Stimulated activated CD4-positive, alpha-beta T cell treated with anti-CD3 and anti-CD28 coated beads, Interleukin-4, amount 100 ng/mL, for 4 hours (primary cell): ENCODE measurements at places on chromosomes 2 and 18.

DNA sequence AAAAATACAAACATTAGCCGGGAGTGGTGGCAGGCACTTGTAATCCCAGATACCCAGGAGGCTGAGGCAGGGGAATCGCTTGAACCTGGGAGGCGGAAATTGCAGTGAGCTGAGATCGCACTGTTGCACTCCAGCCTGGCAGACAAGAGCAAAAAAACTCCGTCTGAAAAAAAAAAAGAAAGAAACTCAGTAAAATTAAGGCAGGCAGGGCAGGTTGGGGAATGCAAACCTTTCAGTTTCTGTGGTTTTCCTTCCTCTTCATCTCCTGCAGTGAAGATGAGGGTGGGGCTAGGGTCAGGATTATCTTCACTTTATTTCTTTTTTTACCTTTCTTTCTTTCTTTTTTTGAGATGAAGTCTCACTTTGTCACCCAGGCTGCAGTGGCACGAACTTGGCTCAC is 43.2 kb upstream of the PSME4 start:
- no peak for DNase-seq

DNA sequence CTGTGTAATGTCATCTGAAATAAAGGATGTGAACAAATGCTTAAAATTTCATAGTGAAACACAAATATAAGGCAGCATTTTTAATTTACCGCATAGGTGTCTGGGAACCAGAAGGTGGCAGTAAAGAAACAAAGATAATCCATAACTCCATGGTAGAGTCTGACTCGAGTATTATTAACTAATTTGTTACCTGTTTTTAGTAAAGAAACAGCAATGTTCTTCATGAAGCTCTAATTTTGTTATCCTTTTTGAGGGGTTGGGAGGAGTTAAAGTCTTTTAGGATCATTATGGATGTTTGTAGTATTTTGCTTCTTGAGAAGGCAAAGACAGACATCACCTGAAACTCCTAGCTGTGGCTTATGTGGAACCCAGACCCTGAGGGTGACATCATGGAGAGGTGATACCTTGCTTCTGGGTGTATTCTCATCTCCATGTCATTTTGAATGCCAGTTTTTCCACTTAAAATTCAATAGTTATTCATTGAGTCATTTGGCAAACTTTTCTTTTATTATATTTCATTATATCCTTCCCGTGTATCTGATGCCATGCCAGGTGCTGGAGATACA is 286.2 kb upstream of the EPAS1 start:
- DNase-seq: no peak

GRCh38 chr2:220915092-220915623 is 656.9 kb downstream of the EPHA4 start:
- no peak for DNase-seq

DNA sequence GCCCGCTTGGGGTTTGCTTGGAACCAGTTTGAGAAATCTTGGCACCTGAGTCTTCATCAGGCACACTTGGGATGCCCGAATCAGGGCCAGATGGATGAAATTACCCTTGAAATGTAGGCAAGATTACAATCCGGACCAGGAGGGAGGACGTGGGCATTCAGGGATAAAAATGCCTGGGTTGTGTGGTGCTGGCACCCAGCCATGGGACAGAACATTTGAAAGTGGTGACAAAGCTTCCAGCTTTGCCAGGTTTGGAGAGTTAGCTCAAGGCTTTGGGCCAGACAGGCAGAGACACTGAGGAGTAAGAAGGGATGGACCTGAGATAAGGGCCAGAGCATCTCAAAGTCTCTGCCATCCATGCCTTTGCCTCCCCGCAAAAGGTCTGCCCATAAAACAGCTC is 182.2 kb downstream of the TTC32 start:
- no peak for DNase-seq

DNA sequence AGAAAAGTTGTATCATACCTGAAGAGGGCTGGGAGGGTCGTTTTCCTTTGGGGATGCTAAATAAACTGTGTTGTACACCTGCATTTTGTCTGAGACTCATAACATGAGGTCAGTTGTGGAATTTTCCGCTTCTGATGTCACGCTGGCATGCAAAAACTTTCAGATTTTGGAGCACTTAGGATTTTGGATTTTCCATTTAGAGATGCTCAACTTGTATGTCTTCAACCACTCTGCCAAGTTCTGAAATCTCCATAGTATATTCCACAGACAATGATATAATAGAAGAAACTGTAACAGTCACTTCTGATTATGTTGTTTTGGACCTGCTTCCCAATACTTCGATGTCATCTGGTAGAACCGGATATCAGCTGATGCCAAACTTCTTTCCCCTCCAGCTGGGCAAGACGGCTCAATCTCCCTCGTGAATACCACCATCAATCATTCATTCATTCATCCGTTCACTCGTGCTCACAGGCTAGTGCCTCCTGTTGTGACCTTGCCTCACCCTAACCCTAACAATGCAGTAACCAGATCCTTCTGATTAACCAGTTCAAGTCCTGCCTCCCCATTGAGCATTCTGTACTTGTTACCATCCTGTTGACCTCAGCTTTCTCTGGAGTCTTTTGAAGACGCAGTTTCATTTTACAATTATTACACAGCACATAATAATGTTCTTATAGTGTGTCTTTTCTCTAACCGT is 5.3 kb upstream of the PLEKHH2 start:
- DNase-seq: no peak

- DNase-seq: no peak
These were observed 267.0 kb upstream of the HS6ST1 start for GRCh38 chr2:128585706-128586105.

GRCh38 chr2:71299507-71299906 is 32.1 kb upstream of the ZNF638 start:
- no peak for DNase-seq

DNA sequence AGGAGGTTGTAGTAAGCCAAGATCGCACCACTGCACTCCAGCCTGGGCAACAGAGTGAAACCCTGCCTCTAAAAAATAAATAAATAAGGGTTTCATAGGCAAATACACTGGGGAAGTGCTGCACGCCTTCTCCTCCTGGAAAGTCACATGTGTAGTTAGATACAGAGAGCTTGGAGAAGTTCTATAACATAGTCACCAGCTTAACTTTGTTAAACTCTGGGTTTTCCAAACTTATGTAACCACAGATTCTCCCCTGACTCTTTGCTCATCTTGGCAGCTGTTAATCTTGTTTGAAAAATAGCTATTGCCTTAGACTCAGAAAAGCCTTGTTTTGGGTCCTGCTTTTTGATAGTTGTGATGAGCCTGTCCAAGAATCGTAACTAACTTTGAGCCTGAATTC is 25.2 kb downstream of the KIAA2012 start:
- no peak for DNase-seq

DNA sequence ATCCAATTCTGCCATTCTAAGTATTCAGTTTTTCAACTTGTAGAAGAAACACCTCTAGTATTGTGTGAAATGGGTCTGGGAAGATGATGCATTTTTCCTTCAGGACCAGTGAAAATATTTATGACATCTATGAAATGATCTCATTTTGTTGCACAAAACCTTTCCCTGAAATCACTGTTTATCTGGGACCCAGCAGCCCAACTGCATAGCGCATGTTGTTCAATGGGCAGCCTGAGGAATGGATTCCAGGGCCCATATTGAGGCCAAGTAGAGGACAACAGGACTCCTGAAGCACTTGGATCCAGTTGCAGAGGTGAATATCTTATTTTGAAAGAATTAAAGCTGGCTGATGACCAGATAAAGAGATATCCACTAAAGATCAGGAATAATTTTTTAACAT is 7.3 kb downstream of the RBMS1 start:
- no peak for DNase-seq

DNA sequence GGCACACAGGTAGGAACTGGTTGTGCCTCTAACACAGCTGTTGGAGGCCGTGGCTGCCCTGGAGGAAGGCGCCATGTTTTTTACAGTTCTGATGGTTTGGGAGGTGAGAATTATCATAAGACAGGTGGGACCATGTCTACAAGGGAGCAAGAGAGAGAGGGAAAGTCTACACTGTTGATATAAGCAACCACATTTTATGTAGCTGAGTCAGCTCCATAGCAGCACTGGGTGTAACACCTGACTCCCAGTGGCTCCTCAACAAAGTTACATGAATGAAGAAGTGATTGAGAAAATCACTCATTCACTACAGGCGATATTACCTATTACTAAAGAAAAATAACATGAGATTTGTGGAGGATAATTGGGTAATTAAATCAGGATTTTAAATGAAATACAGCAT is 41.3 kb upstream of the ACAA2 start:
- no peak for DNase-seq

- DNase-seq: no peak
These were observed 60.0 kb upstream of the HDAC4 start for GRCh38 chr2:239460780-239461179.

- no peak for DNase-seq
These were observed 64.2 kb downstream of the WDR75 start for GRCh38 chr2:189505492-189505891.

DNA sequence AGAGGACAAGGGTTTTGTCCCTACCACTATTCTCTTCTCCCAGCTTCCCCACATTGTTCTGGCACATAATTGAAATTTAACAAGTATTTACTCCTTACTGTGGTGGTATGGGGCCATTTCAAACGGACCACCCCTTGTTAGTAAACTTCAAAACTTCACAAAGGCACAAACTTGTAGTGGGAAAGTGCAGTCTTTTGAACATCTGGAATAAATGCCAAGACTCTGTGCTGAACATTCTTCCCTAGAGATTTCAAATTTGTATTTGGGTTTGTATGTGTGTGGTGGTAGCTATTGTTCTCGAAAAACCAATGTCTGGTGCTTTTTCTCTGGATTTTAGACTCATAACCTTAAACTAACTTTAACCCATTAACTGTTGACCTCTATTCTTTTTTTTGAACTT is 151.6 kb downstream of the NRP2 start:
- DNase-seq: no peak

DNA sequence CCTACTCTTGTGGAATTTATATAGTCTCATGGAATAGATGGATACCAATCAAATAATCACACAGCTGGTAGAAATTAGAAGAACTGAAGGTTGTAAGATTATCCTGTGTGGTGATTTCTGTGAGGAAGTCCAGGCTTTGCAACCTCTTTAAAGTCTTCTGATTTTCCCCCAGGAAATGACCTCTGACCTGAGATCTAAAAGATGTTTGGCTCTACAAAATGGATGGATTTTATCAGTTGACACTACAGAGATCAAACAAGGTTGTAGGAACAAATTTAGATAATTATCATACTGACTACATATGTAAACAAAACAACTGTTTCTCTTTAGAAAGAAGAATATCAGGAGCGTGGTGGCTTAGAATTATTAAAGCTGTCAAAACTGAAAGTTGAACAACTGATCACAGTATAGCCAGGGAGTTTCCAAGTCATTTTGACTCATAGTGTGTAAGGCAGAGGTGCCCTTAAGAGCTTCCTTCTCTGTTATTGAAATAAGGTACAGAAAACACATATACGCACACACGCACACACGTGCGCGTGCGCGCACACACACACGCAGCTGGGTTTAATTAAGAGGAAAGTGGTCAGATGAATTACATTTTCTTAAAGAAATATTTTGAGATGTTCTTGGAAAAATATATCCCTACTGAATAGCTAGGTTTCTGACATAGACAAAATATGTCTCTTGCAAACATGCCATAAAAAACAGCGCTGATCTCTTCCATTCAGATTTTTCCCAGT is 35.5 kb upstream of the PELI1 start:
- DNase-seq: no peak

DNA sequence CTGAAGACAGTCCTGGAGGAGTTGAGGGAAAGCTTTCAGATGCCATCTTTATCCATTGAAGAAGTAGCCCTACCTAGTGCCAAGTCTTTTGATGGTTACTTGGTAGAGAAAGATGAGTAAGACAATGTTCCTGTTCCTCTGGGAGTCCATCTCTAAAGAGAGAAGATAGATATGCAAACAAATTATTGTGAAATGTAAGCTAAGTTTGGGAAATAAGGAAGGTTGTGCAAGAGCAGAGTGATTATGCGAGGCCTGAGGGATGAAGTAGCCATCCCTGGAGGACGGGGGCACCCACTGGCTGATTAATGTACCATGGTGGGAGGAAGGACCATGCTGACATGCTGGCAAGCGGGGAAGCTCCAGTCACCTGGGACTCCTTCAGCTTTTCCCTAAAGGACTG is 994 bp upstream of the DTNA start:
- no peak for DNase-seq

DNA sequence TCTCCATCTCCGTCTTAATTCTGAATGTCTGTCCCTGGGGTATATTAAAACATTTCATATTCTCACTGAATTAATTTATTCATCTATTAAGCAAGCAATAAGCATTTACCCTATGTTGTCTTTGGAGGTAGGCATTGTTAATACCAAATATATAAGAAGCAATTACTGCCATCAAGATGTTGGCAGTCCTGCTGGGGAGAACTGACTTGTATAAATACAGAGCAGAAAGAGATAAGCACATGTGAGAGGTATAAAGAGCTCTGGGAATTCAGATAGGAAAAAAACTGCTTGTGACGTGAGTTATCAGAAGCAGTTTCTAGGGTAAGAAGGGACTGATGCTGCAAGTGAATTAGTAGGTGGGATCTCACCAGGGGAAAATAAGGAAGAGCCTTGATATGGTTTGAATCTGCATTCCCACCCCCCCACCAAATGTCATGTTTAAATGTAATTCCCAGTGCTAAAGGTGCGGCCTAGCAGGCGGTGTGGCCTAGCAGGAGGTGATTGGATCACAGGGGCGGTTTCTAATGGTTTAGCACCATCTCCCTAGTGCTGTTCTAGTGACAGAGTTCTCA is 286.8 kb downstream of the RAD51AP2 start:
- no peak for DNase-seq

DNA sequence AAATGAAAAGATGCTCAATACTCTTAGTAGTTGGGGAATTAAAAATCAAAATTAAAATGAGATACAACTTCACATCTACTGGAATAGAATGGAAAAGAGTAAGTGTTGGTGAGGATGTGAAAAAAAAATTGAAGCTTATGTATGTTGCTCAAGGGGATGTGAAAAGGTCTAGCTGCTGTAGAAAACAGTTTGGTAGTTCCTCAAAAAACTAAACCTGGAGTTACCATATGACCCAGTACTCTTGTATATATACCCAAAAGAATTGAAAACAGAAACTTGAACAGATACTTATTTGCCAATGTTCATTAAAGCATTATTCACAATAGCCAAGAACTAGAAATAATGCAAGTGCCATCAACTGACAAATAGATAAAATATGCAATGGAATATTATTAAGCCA is 208.4 kb downstream of the FIGN start:
- no peak for DNase-seq

GRCh38 chr18:14577971-14578370 is 34.6 kb upstream of the POTEC start:
- no peak for DNase-seq

- DNase-seq: no peak
These were observed 94.5 kb downstream of the MTCL1 start for GRCh38 chr18:8799596-8800441.

- DNase-seq: no peak
These were observed 66.7 kb upstream of the LPIN2 start for GRCh38 chr18:3079653-3080052.

GRCh38 chr2:196597531-196597930 is 42.0 kb upstream of the CCDC150 start:
- no peak for DNase-seq

GRCh38 chr18:77308216-77308615 is 58.6 kb downstream of the GALR1 start:
- DNase-seq: no peak

- DNase-seq: no peak
These were observed 60.3 kb upstream of the LMAN1 start for GRCh38 chr18:59419386-59419785.
